SK-N-MC (cell line): ENCODE measurements at places on chromosomes 2 and 18.

DNA sequence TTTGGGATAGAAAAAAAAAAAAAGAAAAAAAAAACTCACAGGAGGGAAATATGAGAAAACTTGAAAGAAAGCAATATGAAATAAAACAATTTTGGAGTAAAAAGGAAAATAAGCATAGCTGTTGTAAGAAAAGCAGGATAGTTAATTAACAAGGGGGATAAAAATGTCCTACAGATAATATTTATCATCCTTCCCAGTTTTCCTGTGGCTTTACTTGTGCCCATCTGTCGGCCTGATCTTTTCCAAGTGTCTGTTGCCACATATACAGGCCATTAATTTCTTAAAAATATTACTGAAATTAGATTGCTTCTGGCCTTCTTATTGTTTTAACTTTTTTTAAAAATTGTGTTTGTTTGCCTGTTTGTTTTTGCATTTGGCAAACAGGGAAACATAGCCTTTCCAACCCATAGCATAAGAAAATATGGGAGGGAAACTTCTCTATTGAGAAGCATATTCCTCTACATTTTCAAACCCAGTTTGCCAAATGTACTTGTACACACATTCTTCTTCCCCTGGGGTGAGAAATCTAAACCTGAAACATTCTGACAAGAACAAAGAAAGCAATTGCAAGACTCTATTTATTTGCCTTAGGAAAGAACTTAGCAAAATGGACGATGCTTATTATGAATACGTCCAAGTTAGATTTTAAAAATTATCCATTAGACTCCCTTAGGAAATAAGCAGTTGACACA is 272.3 kb downstream of the CDH20 start:
- DNase-seq = no peak

DNA sequence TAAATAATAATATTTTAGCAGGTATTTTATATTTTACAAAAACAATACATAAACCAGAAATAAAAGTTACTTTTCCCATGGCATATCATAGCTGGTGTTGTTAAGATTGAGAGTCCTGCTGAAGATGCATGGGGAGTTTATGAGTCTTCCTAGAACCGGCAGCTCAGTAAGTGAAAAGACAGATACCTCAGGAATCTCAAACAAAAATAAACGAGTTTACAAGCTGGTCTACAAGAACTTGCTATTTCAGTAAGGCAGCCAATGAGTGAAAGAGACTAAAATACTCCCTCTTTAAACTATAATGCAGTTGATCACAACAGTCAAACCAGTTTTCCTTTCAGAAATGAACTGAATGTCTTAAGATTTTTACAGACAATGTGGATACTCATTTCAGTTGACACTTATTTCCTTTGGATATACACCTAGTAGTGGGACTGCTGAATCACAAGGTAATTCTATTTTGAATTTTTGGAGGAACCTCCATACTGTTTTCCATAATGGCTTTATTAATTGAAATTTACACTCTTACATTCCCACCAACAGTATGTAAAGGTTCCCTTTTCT is 8.9 kb downstream of the GAREM1 start:
- no peak for DNase-seq

DNA sequence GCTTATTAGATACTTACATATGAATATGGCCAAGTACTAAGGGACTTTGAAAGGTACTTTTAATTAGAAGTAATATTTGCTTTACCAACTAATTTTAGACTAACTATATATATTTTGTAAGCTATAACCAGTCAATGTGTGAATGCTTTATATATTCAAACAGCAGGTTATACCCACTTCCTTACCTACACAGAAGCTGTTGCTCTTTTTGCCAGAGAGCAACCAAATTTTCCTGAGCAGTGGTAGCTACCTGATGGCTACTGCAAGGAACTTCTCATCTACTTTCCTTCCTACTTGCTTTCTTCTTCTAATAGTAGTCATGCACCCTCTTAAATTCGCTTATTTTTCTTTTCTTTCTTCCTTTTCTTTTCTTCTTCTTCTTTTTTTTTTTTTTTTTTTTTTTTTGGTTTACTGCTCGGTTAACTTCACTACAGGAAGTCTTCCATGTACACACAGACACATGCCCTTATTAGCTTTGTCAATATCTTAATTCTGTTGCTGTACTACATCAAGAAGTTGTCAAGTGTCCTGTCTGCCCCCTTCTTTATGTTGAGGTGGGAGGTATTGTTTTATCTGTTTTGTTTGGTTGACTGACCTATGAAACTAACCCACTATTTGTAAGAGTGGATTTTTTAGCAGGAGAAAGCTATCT is 95.0 kb downstream of the EPC2 start:
- DNase-seq = no peak

DNA sequence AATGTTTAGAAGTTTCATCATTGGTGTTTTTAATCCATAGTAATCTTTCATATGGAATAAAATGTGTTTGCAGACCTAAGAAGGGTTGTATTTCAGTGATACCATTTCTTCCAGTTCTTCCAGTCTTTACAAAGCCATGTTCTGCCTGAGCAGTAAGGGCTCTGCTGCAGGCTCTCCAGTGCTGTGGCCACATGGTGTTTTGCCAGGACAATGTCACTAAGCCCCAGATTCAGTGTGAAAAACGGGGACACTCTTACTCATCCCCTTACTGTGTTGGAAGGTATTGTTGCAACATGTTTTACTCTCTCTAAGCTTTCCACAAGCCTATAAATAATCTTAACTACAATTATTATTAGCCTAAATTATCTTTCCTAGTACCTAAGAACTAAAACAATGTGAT is 481.4 kb upstream of the CDH7 start:
- no peak for DNase-seq

- no peak for DNase-seq
These were observed 17.6 kb upstream of the DNER start for GRCh38 chr2:229731916-229732315.

- DNase-seq = no peak
These were observed 144.0 kb downstream of the ZRANB3 start for GRCh38 chr2:135386993-135387392.
